ENCODE measurements at places on chromosomes 6 and 20.

DNA sequence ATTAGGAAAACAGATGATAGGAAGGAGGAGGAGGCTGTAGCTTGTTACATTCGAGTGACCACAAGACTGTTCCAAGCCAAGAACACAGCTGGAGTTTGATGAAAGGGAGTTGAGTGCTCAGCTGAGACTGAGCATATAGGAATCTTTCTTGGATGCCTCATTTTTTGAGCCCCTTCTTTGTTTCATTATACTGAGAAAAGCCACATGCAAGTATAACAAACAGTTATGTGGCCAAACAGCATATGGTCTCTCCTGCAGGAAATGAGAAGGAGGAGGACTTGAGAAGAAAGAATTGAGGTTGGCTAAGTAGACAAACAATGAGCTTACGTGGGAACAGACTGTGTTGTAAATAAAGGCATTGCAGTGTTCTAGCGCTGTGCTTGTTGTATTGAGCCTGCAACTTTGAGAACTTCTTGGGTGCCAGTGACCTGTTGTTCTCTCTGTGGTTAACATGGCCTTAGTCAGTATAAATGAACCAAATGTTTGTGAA, 78.3 kb downstream of the AKAP7 start:
- DNase-seq: peak; percentile 48

DNA sequence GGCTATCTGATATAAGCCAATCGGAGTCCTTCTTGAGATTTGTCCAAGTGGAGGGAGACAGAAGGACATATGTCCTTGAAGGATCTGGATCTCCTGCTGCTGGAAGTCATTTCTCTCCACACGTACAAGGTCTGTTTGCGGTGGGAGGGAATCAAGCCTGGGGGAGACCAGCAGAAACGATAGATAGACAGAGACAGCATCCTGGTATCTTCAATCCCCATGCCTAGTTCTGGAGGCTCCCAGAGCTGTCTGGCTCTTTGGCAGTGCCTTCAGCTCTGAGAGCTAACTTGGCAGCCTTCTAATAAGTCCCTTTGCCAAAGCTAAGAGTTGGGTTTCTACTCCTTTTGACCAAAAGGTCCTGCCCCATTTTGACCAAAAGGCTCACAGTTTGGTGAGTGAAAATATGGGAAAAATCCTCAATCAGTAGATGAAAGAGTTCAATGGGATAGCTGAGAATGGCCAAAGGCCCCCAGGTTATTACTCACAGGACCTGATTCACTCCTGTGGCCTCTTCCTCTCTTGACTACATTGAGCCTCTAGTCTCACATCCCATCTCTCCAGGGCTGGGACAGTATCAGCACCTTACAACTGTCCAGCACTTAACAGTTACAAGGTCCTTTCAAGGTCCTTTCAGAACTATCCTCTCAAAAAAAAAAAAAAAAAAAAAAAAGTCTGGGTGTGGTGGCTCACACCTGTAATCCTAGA, 20.3 kb downstream of the AARS2 start:
- no peak for DNase-seq

- DNase-seq: no peak
Observed at GRCh38 chr20:44186201-44186600, 787 bp downstream of the JPH2 start.

DNA sequence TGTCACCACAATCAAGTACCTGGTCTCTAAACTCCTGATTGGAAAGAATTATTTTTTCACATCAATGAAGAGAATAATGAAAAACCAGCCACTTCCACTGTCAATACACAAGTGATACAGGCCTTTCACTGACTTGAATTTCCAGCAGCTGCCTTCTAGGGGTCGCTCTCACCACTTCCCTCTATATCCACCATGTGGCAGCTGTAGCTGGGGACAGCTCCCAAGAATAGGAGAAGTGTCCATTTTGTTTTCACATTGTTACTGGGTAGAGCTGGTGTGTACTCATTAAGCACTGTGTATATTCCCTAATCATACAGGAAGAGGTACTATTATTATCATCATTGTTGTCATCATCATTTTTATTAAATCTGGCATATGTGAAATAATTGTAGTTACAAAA, 438.4 kb upstream of the SPTLC3 start:
- DNase-seq: no peak

DNA sequence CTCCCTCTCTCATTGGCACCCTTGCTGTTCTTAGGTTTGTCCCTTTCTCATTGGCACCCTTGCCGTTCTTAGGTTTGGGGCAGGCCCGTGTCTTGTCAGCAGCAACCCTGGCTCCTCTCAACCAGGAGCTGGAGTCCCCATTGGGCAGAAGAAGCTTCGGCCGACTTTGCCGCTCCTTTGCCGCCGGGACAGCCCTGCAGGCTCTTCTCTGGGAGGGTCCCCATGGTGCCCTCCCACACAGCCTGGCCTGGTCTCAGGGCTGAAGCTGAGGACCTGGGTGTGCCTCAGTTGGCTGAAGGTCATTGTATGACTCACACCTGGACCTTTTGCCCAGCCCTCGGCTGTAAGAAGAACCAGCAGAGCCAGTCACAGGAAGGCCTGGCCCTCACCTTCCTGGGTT, 59.6 kb downstream of the PPP1R14C start:
- no peak for DNase-seq

DNA sequence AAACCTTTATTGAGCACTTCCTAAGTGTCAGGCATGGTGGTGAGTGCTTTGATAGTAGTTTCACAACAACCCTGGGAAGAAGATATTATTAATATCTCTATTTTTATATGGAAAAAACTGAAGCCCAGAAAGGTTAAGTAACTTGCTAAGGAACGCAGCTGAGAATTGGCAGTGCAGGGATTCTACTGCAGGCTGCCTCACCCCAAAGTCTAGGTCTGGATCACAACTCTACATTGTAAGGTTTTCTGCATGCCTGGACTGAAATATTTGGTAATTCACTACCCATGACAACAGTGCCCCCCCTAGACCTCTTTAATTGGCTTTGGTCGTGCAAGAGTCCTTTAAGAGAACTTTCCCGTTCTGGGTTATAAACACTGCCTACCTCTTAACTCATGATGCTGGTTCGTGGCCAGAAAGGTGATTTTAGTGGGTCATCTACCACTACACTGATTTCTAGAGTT, 67.1 kb upstream of the KCNQ5 start:
- no peak for DNase-seq

DNA sequence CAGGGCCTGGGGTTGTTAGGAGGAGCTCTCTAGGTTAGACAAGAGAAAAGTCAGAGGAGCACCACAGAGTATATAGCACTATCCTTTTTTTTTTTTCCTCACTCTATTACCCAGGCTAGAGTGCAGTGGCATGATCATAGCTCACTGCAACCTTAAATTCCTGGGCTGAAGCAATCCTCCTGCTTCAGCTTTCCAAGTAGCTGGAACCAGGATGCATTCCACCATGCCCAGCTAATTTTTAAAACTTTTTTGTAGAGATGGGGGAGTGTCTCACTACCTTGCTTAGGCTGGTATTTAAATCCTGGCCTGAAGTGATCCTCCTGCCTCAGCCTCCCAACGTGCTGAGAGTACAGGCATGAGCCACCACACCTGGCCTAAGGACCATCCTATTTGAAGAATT, 19.3 kb upstream of the AKIRIN2 start:
- no peak for DNase-seq

GRCh38 chr6:140001821-140002341, 627.4 kb upstream of the CITED2 start:
- peak; percentile 90 for DNase-seq

DNA sequence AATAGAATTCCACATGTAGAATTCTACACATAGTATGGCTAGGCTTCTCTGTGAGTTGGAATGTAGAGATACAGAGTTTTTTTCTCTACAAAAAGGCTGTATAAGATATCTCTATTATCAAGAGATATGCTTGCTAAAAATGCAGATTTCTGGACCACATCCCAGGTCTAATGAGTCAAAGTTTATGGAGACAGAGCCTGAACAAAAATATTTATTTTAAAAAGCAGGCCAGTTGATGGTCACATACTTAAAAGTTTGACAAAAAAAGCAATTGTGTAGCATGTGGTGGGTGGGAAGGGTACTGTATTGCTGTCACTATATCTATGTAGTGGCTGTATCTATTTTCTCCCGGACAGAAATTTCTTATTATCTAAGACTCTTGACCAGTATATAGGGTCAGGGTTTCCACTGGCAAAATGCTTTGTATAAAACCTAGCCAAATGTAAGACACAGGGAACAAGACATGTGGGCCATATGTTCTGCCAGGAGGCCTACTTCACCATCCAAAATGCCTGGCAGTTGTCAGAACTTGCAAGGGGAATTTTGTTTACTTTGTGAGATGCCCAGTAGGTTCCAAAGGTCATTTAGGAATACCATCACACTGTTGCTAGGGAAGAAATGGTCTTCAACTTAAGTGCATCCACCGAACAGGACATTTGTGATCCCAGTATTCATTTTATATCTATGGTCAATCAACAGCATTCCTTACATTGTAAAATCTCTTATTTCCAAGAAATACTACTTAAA, 60.6 kb downstream of the SHPRH start:
- DNase-seq: no peak

DNA sequence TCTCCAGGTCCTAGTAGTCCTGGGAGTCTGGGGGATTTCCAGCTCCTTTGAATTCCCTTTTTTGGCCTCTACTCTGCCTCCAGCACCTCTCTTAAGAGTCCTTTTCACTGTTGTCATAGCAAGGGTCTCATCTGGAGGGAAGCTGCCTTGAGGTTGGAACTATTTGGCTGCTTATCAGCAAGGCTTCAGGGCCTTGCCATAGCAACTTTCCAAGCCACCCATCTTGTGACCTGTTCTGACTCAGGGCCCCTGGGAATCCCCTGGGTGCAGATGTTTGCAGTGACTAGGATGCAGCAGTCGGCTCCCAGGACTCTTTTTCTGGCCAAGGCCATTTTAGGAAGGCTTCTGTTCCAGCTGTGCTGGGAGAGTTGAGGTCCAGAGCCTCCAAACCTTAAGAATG, 12.4 kb downstream of the PKIG start:
- DNase-seq: no peak

DNA sequence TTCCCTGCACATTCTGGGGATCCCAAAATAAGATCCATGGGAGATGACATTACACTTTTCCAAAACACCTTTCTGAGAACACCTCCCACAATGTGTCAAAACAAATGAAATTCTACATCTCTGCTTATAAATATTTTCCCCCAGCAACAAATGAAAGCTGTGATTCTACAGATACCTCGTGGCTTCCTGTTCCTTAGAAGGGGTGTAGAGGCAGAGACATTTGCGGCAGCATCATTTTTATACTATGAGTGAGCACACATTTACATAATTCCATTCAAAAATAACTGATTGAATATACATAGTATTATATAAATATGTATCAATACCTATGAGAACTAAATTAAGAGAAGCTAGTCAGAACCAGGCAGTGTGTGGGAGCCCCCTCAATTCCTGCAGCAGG, 213.9 kb upstream of the JARID2 start:
- DNase-seq: no peak

DNA sequence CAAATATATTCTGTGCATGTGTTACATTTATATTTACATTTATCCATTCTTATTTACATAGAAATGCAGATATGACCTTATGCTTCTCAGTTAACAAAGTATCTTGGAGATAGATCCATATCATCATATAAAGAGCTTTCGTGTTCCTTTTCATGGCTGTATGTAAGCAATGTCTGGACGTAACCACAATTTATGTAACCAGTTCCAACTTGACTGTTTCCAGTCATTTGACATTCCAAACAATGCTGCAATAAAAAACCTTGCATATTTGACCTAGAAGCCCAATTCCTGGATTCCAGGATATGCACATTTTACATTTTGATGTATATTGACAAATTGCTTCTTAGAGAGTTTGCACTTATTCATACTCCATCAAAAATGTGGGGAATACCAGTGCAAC, 113.7 kb upstream of the F13A1 start:
- no peak for DNase-seq

DNA sequence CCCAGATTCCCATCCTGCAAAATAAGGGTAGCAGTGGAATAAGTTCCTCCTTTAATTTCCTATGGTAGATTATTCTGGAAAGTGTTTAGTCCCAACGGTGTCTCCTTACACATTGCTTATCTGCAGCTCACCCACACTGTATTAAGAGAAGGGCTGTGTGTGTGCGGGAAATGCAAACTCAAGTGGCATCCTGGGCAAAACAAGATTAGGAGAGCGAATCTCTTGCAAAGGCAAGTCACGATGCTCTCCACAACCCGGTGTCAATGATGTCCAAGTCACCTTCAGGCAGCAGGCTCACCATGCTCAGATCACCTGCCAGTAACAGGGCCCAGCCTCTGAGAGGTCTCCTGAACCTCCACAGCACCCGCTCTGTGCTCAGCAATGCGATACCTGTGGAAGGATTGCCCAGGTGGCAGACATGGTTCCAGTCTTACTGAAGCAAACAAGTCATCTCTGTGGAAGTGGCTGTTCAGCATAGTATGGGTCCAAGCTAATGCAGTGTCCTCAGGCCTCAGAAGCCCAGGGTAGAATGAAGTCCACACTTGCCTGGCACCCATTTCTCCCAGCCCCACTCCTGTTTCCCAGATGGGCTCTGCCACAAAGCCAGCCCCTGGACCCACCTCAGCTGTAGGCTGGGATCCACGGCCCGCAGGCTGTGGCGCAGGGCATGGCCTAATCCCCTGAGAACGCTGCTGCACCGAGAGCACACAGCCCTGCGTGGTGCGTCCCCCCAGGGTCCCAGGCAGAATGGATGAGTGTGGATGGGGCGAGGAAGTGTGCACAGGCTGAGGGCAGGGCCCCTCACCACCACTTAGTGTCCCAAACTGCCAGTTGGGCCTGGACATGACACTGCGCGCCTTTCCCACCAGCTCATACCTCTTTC, 101.2 kb downstream of the PXDC1 start:
- no peak for DNase-seq

GRCh38 chr6:163985710-163986109, 571.2 kb downstream of the QKI start:
- DNase-seq: no peak

DNA sequence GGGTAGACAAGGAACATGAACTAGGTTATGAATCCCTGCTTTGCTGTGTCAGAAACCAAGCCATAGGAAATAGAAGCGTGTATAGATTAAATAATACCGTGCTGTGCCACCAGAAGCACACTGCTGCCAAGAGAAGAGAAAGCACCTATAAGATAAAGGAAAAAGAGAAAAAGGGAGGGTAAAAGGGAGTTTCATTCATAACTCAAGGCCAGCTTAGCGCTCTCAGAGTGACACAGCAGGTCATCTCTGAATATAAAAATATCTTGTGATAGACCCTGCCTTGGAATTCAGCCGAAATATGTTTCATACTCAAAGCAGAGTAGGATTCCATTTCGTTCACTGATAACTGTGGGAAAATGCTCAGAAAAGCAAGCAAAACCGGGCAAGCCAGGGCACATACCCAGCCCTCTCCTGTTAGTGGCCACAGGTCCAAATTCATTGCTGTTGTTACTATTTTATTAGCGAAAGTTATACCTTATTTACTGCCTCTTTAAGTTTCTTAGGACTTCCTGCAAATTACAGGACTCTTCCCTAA, 8.7 kb downstream of the JAG1 start:
- DNase-seq: no peak

GRCh38 chr6:131460614-131461000, 112.4 kb upstream of the ARG1 start:
- DNase-seq: no peak
